ENCODE measurements at places on chromosomes 2 and 18.
A peak's percentile ranks its signal among the peaks of the same experiment; 100 is the strongest.

GRCh38 chr18:60358516-60358915 is 14.1 kb downstream of the MC4R start:
- H3K4me1 ChIP-seq, result no peaks in the 10 kb centered on the region
- no peaks in the 10 kb centered on the region for H3K27me3 ChIP-seq
- H3K27ac ChIP-seq, result no peak overlapping the region
- DNase-seq, result no peak
- H3K36me3 ChIP-seq, result no peaks in the 10 kb centered on the region

DNA sequence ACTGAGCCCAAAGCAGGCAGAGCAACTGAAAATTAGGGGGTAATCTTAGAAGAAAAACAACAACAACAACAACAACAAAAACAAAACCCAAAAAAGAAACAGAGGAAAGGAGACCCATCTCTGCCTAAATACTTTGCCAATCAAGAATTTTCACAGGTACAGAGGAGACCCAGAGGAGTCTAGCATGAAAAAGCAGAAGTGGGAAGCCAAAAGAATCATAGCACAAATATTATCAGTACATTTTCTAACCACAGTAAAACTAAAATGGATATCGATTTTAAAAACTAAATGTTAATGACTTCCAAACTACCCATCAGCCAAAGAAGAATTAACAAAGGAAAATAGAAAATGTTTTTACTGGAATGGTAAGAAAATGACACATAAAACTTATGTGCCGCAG is 148.1 kb downstream of the BAZ2B start:
- no peaks in the 10 kb centered on the region for H3K36me3 ChIP-seq
- DNase-seq, result no peak
- no peaks in the 10 kb centered on the region for H3K4me1 ChIP-seq
- H3K27me3 ChIP-seq, result no peaks in the 10 kb centered on the region
- no peak overlapping the region for H3K4me3 ChIP-seq

GRCh38 chr18:9824952-9825371 is 60.8 kb upstream of the TXNDC2 start:
- no peaks in the 10 kb centered on the region for H3K4me1 ChIP-seq
- DNase-seq, result no peak
- no peaks in the 10 kb centered on the region for H3K36me3 ChIP-seq
- no peaks in the 10 kb centered on the region for H3K27me3 ChIP-seq

- DNase-seq, result peak; percentile 84
- H3K27ac ChIP-seq, result peak overlapping the region; percentile 97
- H3K4me3 ChIP-seq, result peak overlapping the region; percentile 74
- no peaks in the 10 kb centered on the region for H3K27me3 ChIP-seq
- peaks cover 77% of the 10 kb centered on the region for H3K4me1 ChIP-seq
Measured at GRCh38 chr2:42101206-42102023, 53.6 kb downstream of the PKDCC start.

GRCh38 chr18:11980163-11980493 is 1.2 kb upstream of the IMPA2 start:
- H3K27me3 ChIP-seq, result no peaks in the 10 kb centered on the region
- no peaks in the 10 kb centered on the region for H3K36me3 ChIP-seq
- peaks cover 12% of the 10 kb centered on the region for H3K4me1 ChIP-seq
- H3K27ac ChIP-seq, result peak overlapping the region; percentile 30

DNA sequence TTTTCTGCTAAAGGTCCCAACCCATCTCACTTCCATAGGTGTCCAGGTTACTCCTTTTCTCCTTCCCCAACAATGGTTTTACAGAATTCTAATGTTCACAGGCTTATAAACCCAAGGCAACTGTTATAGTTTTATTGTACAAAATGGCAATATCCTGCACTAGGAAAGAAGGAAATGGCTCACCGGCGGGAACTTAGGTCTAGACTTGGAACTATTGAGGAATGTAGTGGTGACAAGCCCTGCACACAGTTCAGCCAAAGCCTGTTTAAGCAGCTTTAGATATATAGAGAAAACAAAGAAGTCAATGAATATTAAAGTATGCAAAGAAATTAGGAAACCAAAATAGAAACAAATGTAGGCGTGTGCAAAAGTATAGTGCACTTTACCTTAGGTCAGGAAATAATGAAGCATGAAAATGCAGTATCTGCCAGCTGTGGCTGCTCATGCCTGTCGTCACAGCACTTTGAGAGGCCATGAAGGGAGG is 22.7 kb upstream of the KCNG3 start:
- no peaks in the 10 kb centered on the region for H3K4me1 ChIP-seq
- H3K4me3 ChIP-seq, result no peak overlapping the region
- no peaks in the 10 kb centered on the region for H3K27me3 ChIP-seq
- no peak for DNase-seq

DNA sequence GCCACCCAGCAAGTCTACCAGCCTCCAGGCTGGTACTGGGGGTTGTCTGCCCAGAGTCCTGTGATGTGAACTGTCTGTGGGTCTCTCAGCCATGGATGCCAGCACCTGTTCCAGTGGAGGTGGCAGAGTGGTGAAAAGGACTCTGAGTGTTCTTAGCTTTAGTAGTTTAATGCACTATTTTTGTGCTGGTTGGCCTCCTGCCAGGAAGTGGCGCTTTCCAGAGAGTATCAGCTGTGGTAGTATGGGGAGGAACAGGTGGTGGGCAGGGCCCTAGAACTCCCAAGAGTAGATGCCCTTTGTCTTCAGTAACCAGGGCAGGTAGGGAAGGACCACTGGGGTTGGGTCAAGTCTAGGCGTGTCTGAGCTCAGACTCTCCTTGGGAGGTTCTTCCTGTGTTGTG is 356.7 kb downstream of the STK39 start:
- H3K4me3 ChIP-seq, result no peak overlapping the region
- no peaks in the 10 kb centered on the region for H3K27me3 ChIP-seq
- no peak overlapping the region for H3K27ac ChIP-seq
- DNase-seq, result no peak

- no peak for DNase-seq
- no peaks in the 10 kb centered on the region for H3K27me3 ChIP-seq
- H3K36me3 ChIP-seq, result peaks cover 16% of the 10 kb centered on the region
- H3K4me1 ChIP-seq, result peaks cover 17% of the 10 kb centered on the region
Measured at GRCh38 chr2:96837575-96837974, 6.2 kb downstream of the ANKRD23 start.

- no peak overlapping the region for H3K4me3 ChIP-seq
- no peak overlapping the region for H3K27ac ChIP-seq
- peaks cover 4% of the 10 kb centered on the region for H3K4me1 ChIP-seq
- H3K36me3 ChIP-seq, result no peaks in the 10 kb centered on the region
- no peaks in the 10 kb centered on the region for H3K27me3 ChIP-seq
- peak; percentile 8 for DNase-seq
Measured at GRCh38 chr2:219104107-219105035, 43.6 kb upstream of the IHH start.
